NCI-H2107 (cell line): ENCODE measurements at places on chromosomes 2 and 18.
A peak's percentile ranks its signal among the peaks of the same experiment; 100 is the strongest.

- DNase-seq = no peak
Measured at GRCh38 chr2:69693059-69693774, 48.7 kb upstream of the ANXA4 start.

- no peak for DNase-seq
Measured at GRCh38 chr2:43345391-43345813, 119.0 kb upstream of the ZFP36L2 start.

DNA sequence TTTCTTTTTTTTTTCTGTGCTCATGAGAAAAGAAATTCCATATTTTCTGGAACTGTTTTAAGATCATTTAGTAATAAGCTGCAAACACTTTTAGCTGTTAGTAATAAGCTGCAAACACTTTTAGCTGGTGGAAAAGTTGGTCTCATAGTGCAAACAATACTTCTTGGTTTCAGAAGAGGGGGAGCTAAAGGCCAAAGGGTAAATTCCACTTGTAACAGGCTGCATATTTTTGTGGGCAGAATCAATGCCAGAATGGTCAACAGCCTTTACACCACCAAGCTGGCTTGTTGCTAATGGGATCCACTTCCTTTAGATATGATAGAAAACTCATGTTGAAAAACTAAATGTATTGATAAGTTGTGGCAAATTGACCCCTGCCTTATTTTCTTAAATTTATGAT is 356.8 kb downstream of the NR4A2 start:
- no peak for DNase-seq

GRCh38 chr2:183389546-183390080 is 265.4 kb downstream of the NUP35 start:
- no peak for DNase-seq

DNA sequence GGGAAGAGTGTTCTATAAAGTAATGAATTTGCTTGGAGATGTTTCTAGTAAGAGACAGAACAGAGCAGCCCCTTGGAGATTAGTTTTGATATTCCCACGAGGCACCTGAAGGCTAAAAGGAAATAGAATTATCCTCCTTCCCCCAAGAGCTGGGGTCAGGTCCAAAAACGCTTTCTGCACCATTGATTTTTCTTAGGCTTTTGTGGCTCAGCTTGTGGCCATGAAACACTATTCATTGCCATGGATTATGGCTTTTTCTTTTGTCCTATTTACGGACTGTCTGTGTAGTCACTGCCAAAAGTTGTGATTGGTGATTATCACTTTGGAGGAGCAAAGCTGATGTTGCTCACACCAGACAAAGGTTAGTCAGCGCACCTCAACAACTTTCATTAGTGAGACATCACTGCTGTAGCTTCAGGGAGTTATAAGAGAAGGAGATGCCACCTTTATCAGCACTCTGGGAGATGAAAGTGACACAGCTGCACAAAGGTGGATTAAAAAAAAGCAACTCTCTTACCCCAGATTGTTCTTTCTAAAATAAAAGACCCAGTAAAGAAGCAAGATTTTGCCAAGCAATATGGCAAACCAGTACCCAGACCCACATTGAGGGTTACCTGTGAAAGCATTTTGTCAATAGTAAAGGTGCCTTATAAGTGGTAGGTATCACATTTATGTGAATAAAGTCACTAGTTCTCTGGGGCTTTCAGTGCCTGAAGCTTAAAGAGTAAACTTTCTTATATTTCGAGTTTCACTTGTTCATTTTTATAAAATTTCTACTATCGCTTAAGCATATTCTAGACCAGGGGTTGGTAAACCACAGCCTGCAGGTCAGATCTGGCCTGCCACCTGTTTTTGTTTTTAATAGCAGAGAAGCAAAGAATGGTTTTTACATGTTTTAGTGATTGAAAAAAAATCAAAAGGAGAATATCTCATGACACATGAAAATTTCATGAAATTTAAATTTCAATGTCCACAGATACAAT is 10.6 kb downstream of the CXCR4 start:
- DNase-seq = no peak

- no peak for DNase-seq
Measured at GRCh38 chr2:148971547-148971946, 67.0 kb upstream of the LYPD6B start.

- no peak for DNase-seq
Measured at GRCh38 chr2:174729797-174730697, 34.2 kb downstream of the CHRNA1 start.

DNA sequence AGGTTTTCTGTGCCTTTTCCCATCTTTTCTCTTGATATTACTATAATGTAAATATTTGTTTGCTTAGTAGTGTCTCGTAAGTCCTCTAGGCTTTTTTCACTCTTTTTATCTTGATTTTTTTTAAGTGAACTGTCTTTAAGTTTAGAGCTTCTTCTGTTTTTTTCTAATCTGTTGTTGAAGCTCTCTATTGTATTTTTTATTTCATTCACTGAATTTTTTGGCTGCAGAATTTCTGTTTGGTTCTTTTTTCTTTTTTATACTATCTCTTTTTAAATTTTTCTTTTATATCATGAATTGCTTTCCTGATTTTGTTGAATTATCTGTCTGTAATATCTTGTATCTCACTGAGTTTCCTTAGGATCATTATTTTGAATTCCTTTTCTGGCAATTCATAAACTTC is 331.8 kb upstream of the RBMS1 start:
- DNase-seq = no peak

DNA sequence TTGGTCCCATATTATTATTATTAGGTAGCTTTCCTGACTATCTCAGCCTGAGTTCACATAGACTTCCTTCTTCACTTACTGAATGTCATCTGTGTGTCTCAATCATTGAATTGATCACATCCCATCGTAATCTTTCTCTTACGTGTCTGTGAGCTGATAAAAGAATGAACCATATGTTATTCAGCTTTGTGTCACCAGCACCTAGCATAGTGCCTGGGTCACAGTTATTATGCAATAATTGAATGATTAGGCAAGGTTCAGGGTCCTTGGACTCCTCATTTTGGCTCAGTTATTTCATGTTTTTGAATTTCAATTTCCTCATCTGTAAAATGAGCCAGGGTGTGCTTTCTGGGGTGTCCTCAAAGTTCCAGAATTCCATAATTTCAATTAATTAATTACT is 107.2 kb downstream of the ZEB2 start:
- DNase-seq = no peak

GRCh38 chr2:131126436-131126835 is 21.3 kb downstream of the PLEKHB2 start:
- DNase-seq = no peak

DNA sequence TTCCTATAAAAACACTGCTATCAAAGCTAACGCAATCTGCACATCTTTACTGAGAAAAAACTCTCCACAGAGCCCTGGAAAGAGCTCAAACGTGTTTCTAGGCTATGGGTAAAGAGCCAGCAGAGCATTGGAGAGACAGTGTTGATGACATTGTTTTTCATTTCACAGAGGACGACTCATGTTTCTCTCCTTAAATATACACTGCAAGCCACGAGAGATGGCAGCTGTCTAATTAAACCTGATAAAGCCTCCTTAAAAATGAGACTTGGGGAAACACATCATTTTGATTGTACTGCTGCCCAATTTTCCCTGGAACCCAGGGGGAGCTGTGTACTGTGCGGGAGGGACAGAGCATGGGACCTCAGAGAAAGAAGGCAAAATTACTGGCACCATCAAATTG is 294.3 kb upstream of the SETBP1 start:
- DNase-seq = no peak

DNA sequence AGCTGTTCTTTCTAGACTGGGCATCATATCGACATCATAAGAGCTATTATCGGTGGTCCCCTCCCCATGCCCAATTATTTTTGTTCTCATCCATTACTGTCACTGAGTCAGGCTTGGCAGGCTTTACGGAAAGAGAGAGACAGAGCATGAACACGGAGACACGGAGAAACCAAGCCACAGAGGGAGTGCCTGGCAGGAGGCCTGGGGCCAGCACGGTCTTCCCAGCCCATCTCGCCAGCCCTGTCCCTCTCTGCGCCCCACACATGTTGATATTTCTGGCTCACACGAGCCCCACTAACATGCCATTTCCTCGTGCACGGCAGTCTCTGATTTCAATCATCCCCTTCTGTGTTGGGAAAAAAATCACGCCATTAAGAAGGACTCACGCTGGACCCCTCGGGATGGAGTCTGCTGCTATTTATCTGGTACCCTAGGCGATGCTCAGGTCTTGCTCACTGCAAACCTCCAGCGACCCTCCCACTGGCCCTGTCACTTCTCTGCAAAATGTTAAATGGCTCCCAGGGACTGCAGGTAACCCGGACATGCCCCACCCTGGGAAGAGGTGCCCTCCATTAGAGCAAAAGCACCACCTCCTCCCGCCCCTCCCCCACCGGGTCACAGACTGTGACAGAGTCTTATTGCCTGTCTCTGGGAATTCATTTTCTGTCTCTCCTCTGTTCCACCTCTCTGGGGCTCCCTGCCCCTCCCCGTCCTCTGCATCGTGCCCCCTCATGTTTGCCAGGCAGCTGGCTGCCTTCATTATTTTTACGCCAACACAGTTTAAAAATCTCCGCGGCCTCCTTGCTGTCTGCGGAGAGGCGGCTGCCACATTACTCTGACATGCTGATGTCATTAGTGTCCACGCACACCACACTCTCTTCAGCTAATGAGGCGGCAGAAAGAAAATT is 40.1 kb upstream of the GBX2 start:
- no peak for DNase-seq

- DNase-seq = no peak
Measured at GRCh38 chr2:223970343-223971128, 13.3 kb downstream of the MRPL44 start.

DNA sequence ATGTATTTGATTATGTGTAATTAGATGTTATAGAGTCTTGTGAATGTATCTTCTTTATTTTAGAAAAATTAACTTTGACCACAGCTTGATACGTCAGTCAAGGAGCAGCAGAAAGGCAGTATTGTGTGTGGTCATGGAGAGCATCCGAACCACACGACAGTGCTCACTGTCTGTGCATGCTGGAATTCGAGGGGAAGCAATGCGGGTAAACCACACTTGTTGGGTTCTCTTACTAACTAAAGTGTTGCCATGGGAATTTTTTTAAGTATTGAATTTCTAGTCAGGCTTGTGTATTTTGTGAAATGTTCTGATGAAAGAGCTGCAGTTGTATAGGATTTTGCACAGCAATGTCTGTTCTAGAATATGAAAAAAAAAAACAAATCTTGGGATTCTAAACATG is 4.8 kb downstream of the PJVK start:
- DNase-seq = no peak

- no peak for DNase-seq
Measured at GRCh38 chr2:170462433-170463205, 252.5 kb upstream of the SP5 start.

GRCh38 chr2:217667512-217667911 is 335.3 kb downstream of the TNS1 start:
- DNase-seq = no peak

DNA sequence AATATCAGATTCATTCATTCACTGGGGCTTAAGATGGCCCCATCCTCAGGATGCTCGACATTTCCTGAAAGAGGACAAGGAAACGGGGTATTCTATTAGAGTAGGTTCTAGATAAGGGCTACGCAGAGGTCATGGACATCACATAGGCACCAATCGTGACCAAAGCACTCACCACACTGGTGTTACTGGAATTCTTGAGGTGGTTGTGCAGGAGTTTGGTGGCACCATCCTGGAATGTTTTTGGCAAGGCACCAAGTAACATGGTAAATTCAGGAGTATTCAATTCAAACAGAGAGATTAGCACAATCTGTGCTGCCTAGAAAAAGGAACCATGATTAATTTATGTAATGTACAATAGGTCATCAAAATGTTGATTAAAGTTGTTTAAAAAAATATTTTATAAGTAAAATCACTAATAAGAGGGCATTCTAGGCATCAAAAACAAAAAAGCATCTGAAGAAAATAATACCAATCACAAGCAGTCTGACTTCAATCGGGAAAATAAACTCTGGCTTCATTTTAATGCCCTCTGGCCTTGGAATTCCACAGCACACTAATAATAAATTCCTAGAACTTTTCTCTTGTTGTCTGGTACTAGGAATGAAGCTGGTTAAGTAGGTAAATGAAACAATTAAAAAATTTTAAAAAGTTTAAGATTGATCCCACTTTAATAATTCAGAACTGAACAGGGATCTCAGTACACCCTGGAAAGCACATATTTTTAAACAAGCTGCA is 102.8 kb upstream of the TFCP2L1 start:
- no peak for DNase-seq

- no peak for DNase-seq
Measured at GRCh38 chr2:60554074-60554645, 706 bp upstream of the BCL11A start.

DNA sequence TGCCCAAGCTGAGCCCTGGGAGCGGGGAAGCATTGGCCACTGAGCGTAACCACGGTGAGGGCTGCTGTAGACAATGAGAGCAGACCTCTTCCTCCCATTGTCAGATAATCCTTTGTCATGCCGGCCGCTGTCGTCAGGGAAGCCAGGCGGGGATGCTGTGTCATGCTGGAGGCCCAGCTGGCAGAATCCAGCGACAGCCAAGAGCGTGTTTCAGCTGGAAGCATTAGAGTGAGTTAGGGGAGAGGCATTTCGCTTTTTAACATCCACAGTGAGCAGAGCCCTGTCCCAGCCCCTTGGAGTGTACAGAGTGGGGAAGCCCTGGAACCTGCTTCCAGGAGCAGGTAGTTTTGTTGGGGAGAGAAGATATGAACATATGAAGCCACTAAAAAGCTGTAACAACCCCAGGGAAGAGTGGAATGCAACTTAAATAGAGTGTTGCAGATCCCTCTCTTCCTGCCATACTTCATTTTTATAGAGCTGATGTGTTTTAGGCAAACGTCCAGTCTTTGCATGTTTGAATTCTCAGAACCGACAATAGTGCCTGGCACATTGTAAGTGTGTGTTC is 7.0 kb downstream of the CTIF start:
- peak; percentile 75 for DNase-seq

- DNase-seq = no peak
Measured at GRCh38 chr18:23243178-23243577, 107.9 kb downstream of the CABLES1 start.

DNA sequence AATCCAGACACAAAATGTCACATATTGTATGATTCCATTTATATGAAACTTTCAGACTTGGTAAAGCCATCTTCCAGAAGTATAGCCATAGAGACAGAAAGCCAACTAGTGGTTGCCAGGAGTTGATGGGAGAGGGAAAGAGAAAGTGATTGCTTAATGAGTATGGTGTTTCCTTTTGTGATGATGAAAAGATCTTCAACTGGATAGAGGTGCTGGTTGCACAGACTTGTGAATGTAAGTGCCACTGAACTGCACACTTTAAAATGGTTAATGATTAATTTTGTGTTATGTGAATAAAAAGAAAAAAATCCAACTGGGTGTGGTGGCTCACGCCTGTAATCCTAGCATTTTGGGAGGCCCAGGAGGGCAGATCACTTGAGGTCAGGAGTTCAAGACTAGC is 135.3 kb upstream of the SLC1A4 start:
- DNase-seq = no peak

GRCh38 chr2:29270701-29271121 is 155.5 kb downstream of the CLIP4 start:
- DNase-seq = no peak
